ENCODE measurements at places on chromosomes 12 and 14.

DNA sequence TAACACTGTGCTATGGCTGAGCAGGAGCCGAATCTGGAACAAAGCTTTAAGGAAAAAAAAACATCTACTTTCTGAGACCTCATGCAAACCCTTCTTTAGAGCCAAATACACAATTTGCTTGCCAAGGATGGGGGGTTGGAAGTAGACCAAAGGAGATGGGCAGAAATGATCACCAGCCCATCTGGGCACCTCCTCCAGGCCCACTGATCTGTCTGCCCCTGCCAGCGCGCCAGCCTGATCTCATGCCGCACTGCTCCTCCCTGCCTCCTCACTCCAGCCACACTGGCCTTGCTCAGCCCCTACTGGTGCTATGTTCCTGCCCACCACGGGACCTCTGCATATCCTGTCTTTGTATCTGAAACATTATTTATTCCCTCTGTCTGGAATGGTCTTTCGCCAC is 24.8 kb upstream of the RAB35 start:
- no peak for DNase-seq

DNA sequence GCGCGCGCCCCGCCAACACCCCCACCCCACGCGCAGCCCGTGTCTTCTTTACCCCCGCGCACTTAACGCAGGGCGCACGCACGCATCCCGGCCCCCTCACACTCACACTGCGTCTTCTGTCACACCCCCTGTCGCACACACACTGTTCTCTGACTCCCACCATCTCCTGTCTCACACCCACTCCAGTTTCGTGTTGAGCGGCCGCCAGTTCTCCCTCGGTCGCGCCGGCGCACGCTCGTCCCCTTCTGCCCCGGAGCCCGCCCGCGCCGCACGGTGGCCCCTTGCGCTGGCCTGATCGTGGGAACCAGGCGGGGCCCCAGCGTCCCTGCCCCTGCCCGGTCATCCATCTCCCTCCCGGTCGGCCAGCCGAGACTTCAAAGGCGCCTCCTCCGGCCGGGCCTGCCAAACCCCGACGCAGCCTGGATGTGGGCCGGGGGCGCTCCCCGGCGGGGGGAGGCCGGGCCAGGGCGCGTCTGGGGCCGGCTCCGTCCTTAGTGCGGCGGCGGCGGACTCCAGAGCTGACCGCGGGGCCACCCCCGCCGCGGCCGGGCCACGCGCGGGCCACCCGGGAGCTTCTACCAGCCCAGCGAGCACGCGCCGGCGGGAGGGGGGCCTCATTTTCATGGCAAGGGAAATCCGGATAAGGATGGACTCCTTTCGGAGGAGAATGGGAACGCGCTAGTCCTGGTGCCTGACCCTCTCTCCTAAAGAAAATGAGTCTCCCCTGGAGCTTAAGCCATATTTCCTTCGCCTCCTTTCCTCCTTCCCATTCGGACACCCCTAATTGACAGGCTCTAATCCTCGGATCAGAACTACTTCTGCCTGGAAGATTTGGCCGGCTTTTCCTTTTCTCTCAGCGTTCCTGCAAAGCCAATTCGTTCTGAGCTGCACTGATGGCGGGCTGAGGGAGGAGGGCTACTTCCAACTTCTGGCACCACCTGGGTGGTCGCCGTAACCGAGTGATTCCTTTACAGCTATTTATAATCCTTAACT is 82.0 kb upstream of the HMGA2 start:
- peak; percentile 32 for DNase-seq

GRCh38 chr14:57383125-57383745 is 7.2 kb upstream of the NAA30 start:
- no peak for DNase-seq

DNA sequence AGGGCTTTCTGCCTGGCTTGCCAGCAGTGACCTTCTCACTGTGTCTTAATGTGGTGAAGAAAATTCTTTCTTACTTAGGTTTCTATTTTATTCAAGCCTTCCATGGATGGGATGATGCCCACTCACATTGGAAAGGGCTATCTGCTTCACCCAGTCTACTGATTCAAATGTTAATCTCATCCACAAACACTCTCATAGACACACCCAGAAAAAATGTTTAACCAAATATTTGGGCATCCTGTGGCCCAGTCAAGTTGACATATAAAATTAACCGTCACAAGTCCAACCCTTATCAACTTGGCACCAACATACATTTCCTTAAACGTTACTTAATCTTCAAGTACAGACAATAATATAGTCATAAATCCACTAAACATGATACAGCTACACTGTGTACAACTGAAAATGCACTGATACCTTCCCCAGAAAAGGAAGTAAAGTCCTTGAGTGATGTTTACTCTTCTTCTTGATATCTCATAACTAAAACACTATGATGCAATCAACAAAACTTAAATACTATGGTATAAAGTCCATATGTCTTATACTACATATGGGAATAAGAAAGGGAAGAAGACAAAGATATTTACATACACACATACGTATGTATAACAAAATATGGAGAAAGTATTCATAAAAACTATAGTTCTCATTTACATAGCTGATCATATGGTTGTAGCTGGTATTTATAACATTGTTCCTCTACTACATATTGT is 394.7 kb upstream of the NOVA1 start:
- DNase-seq = no peak

DNA sequence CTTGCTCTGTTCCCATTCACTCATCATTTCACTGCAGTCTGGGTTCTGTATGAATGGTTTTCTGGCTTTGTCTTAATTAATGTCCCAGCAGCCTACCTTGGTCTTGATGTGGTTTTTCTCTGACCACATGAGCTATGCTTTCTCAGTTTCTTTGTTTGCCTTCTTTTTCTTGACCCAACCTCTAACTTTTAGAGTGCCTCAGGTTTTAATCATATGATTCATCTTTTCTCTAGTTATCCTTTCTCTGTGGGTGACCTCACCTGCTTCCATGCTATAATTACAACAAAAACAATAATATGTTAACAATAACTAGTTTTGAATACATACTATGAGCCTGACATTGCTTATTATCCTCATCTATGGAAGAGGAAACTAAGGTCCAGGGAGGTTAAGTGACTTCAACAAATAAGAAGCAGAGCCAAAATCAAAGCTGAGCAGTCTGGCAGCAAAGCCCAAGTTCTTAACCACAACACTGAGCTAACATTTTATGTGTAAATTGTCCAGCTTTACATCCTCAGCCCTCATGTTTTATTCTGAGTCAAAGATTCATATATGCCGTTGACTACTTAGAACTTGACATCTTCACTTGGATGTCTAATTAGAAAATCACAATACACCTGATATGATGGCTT is 4.7 kb upstream of the EPYC start:
- DNase-seq = no peak

- DNase-seq = no peak
Observed at GRCh38 chr12:120206228-120206627, 5.3 kb upstream of the RPLP0 start.

GRCh38 chr14:73973497-73973896 is 23.4 kb downstream of the COQ6 start:
- DNase-seq = no peak

DNA sequence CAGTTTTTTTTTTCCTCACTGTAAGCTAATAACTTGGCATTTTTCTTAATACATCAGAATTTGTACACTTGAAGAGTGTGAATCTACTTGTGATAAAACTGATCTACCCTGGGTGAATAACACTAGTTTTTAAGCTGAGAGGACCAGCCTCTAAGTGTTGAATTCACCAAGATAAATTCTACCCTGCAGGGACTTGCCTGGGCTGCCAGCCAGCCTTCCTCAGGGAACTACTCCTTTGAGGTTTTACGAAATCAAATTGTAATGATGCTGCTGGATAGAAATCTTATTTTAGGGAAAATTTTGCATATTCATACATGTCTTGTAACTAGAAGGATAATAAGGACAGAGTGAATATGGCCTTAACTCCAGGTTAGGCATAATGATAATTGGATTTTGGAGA is 1.9 kb downstream of the MED21 start:
- DNase-seq = no peak

GRCh38 chr12:28327722-28328121 is 137.5 kb downstream of the CCDC91 start:
- no peak for DNase-seq

GRCh38 chr12:57628280-57629191 is 4.5 kb downstream of the B4GALNT1 start:
- no peak for DNase-seq

DNA sequence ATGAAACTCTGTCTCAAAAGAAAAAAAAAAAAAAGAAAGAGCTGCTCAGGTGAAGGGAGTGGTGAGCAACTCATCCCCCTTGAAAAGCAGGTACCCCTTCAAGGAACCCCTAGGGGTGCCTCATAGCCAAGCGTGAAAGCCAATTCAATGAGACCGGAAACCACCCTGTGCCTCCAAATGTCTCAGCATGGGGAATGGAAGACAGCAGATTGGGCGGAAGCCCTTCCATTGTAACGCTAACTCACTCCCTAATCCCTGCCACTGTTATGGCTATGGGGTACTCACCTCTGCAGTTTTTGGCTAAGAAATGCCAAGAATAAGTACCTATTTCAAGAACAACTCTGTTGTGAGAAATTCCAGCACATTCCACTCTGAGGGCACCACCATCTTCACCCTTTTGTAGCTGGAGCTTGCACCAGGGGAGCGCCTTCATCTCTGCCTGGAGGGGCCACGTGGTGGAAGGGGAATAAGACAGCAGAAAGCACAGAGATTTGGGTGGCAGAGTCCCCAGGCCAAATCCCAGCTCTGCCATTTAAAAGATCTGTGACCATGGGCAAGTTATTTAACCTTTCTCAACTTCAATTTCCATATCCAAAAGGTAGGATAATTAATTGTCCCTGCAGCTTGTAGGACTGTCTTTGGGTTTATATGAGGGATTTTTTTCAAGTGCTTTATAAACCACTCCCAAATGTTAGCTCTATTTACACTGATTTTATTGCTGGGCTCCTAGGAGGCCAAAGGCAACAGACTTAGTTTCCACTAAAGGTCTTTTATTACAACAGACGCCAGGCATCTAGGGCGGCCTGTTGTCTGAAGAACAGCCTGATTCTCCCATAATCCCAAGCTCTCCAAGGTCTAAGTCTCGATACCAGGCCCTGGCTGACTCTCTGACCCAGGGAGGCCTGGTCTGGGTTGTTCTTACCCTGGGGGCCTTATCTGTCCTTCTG is 63.9 kb downstream of the ITPK1 start:
- DNase-seq = no peak

GRCh38 chr12:97386133-97386581 is 76.4 kb upstream of the RMST start:
- DNase-seq = no peak

DNA sequence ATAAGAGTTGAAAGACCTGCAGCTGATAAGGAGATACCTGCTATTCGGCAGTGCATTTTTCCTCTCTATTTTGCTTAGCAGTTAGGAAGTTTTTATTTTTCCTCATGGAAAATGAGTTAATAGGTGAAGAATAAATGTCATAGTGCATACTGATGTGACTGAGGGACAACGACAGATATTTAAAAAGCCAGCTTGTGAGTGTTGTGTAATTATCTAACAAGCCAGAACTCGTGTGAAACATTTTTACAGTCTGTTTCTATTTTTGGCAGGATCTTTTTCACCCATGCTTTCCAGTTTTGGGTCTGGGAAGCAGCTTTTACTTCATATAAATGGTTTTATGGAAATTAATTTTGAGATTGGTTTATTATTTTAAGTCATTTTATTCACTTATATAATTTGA is 2.9 kb downstream of the FBXO34 start:
- DNase-seq = no peak

GRCh38 chr12:116421785-116422538 is 137.2 kb upstream of the MAP1LC3B2 start:
- DNase-seq = no peak

- DNase-seq = no peak
Observed at GRCh38 chr12:14431975-14432374, 66.5 kb downstream of the ATF7IP start.

DNA sequence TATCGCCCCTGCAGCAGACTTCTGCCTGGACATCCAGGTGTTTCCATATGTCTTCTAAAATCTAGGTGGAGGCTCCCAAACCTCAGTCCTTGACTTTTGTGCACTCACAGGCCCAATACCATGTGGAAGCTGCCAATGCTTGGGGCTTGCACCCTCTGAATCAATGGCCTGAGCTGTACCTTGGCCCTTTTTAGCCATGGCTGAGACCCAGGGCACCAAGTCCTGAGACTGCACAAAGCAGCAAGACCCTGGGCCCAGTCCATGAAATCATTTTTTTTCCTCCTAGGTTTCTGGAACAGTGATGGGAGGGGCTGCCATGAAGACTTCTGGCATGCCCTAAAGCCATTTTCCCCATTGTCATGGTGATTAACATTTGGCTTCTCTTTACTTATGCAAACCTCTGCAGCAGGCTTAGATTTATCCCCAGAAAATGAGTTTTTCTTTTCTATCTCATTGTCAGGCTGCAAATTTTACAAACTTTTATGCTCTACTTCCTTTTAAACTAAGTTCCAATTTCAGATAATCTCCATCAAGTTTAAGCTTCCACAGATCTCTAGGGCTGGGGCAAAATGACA is 1445.8 kb upstream of the FLRT2 start:
- no peak for DNase-seq

GRCh38 chr12:78725951-78726580 is 138.5 kb upstream of the SYT1 start:
- no peak for DNase-seq

DNA sequence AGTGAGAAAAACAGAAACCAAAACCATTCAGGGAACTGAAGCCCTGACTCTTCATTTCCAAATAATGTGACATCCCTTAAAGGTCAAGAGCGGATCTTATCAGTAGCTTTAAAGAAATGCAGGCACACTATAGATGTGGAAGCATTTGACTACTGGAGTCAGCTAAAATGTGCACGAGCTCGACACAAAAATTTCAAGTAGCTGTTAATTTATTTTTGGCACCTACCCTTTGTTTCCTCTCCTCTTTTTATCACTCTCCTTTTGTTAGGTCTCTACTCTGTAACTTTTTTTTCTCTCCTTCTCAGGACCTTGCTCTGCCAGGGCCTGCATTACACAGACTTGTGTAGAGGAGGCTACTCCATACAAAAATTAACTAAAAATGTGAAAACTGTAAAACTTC is 58.3 kb downstream of the FGD6 start:
- DNase-seq = no peak

DNA sequence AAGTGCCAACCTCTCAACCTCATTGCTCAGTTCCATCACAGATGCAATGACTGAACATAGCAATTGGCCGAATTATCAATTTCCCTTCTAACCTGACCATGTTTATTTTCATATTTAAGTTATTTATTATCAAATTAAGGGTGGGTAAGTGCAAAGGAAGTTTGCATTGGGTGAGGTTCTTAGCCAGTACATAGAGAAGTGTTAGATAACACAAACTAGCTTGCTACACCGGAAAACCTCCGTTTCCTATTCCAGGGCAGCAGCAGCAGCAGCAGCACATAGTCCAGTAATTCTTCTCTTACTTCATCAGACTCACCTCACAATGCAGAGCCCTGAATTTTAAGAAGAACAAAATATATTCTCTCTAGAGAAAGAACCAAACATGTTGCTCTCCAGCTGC is 200.5 kb upstream of the OR4E1 start:
- no peak for DNase-seq

All from HFFc6 (cell line).